A673 (cell line): ENCODE measurements at places on chromosomes 5 and 9.

- DNase-seq: no peak
Observed at GRCh38 chr5:158135682-158136179, 276.8 kb upstream of the CLINT1 start.

- no peak for DNase-seq
Observed at GRCh38 chr5:62617943-62618342, 39.3 kb downstream of the LRRC70 start.

- DNase-seq: no peak
Observed at GRCh38 chr5:149073213-149073612, 10.4 kb upstream of the SH3TC2 start.

GRCh38 chr5:66362046-66362445 is 217.9 kb downstream of the SREK1 start:
- no peak for DNase-seq

DNA sequence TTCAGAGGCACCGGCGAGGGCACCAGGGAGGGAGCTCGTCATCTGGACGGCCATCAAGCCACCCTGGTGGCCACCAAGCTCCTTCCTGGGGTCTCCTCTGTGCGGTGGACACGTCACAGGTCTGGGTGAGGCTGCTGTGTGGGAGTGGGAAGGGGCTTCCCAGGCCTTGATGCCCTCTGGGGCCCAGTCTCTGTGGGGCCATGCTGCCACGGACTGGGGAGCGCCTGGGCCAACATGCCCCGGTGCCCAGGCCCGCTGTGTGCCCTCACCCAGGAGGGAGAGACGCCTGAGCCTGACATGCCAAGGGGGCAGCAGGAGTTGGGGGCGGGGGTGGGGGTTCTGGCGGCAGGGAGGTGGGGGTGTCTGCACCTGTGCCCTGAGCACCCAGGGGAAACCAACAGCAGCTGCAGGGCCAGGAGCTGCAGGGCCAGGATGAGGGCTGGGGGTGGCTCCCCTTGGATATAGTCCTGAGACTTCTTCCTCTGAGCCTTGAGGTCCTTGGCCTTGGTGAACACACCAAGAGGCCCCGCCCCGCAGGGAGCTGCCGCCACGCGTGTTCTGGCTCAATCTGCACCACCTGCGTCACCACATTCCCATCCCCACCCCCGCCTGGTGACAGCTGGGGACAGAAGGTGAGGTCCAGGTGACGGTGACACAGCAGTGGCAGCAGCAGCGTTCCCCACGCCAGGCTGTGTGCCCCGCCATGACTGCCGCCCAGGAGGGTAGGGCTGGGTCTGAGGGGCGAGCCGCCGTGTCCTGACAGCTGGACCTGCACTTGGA is 15.3 kb upstream of the SEC16A start:
- no peak for DNase-seq

GRCh38 chr5:137201876-137202275 is 297.2 kb downstream of the SPOCK1 start:
- peak; percentile 7 for DNase-seq

- no peak for DNase-seq
Observed at GRCh38 chr5:10264604-10265003, 14.5 kb downstream of the CCT5 start.

DNA sequence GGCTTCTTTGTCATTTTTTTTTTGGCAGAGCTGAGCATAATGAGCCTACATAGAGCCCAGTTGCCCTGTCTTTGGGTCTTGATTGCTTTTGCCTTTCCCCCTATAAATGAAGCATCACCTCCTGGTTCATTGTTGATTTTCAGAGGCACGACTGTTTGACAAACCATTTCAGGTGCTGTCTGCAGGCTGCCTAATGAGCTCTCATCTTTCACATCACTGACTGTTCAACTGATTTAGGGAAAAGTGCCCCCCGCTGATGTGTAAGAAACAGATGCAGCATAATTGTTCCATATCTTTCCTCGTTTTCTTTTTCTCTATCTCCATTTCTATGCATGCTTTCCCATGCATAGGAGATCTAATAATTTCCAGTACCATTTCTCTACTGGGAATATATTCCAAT is 338.6 kb downstream of the TMEM38B start:
- no peak for DNase-seq

GRCh38 chr5:140828362-140828737 is 590 bp downstream of the PCDHA6 start:
- DNase-seq: peak; percentile 73

GRCh38 chr9:123262338-123262737 is 6.0 kb downstream of the STRBP start:
- DNase-seq: no peak

- peak; percentile 65 for DNase-seq
Observed at GRCh38 chr9:32251539-32251938, 132.9 kb upstream of the ACO1 start.
